ENCODE measurements at places on chromosomes 11 and 22.

- DNase-seq = peak; percentile 89
These were observed 90.1 kb downstream of the ETS1 start for GRCh38 chr11:128497061-128497775.

- peak; percentile 58 for DNase-seq
These were observed 25.5 kb downstream of the CTTN start for GRCh38 chr11:70423523-70424505.

GRCh38 chr22:26527574-26528465 lies 15.5 kb upstream of the TFIP11 start:
- no peak for DNase-seq

DNA sequence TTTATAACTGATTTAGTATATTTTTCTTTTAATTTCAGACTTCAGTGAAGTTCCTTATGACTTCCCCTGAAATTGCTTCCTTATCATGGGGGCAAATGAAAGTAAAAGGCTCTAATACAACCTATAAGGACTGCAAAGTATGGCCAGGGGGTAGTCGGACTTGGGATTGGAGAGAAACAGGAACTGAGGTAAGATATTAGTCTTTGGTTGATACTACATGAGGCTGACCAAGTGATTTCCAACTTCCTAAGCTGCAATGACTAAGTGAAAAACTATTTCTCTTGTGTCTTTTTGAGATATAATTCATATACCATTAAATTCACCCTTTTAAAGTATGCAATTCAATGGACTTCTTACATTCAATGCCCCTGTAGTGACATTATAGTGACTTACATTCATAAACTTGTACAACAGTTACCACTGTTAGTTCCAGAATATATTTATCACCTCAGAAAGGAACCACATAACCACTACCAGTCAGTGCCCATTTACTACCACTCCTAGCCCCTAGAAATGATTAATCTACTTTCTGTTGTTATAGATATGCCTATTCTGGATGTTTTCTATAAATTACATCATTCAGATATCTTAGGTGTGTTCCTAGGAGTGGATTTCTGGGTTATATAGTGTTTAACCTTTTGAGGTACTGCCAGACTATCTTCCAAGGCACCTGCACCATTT lies 21.6 kb downstream of the AAMDC start:
- peak; percentile 20 for DNase-seq

DNA sequence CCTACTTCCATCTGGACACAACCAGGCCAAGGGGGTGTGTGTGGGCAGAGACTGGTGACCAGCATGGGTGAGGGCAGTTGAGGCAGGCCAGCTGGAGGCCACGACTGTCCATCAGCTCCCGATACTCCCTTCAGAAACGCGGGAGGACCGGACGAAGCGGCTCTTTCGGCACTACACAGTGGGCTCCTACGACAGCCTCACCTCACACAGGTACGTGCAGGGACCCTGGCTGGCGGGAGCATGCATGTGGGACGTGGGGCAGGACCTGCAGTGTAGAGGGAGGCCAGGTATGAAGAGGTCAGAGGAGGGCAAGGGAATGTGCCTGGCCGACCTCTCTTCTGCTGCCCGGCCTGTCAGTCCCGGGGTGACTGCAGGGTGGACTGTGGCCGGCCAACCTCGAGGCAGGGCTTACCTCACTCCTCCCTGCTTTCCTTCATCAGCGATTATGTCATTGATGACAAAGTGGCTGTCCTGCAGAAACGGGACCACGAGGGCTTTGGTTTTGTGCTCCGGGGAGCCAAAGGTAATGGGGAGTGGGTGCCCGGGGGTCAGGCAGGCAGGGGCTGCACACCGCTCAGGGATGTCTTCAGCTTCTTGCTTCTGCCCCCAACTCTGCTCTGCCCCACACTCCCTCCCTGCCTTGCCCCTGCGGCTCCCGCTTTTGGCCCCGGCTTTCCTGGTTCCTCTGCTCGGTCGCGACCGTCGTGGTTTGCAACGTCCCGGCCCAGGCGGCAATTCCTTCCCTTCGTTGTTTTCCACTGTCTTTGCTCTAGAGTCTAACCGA lies 31.3 kb downstream of the SHANK3 start:
- DNase-seq = no peak

GRCh38 chr22:44187652-44188230 lies 7.0 kb downstream of the PARVG start:
- DNase-seq = no peak

GRCh38 chr11:3642071-3642951 lies 519 bp upstream of the ART5 start:
- DNase-seq = peak; percentile 79

- DNase-seq = peak; percentile 3
These were observed 77.6 kb upstream of the KCNQ1OT1 start for GRCh38 chr11:2777386-2777785.

GRCh38 chr22:36470162-36470993 lies 11.1 kb downstream of the TXN2 start:
- DNase-seq = peak; percentile 80

GRCh38 chr11:80586464-80586863 lies 1145.6 kb upstream of the TENM4 start:
- DNase-seq = no peak

GRCh38 chr22:50091092-50091768 lies 1.4 kb downstream of the MOV10L1 start:
- DNase-seq = no peak

DNA sequence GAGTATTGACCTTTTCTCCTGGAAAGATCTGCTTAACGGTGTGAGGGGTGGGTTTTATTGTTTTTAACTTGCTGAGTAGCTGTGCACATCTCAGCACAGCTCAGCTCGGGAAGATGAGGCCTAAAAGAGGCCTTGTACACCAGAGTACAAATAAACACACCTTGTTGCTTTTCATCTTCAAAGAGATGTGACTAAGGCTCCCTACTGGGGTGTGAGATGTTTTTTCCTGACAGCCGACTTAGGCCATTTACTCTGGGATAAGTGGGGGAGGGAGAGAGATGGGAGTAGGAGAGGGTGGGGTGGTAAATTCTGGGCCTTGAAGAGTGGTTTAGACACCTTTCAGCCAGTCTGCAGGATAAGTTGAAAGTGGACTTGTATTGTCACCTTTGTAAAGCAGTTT lies 2.9 kb downstream of the LDLRAD3 start:
- DNase-seq = no peak

DNA sequence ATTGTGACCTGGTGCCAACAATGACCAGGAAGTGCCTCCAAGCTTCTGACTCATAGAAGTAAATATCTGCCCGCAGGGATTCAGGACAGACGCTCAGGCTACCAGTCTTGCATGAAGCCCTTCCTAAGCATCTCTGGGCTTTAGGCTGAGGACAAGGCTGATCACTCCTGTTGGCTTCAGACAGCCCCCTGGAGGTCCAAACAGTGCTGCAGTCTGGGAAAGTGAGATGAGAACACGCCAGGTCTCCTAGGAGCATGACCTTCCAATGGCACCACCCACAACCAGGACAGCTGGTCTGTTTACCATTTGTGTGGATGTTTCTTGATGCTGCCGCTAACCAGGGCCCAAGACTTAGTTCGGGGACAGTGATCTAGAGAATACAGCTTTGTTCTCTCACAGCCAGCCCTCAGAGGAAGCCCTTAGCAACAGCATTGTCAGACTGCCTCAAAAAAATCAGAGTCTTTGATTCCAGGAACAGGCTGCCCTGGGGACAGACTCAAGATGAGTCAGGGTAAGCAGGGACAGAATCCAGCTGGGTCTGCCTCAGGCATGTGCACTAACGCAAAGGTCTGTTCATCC lies 111.2 kb downstream of the ZNF280B start:
- DNase-seq = peak; percentile 57

GRCh38 chr22:46578824-46579561 lies 41.2 kb upstream of the GRAMD4 start:
- no peak for DNase-seq

GRCh38 chr22:37496651-37497050 lies 10.5 kb upstream of the MFNG start:
- peak; percentile 92 for DNase-seq

- DNase-seq = no peak
These were observed 79.7 kb upstream of the HORMAD2 start for GRCh38 chr22:30000566-30000965.

DNA sequence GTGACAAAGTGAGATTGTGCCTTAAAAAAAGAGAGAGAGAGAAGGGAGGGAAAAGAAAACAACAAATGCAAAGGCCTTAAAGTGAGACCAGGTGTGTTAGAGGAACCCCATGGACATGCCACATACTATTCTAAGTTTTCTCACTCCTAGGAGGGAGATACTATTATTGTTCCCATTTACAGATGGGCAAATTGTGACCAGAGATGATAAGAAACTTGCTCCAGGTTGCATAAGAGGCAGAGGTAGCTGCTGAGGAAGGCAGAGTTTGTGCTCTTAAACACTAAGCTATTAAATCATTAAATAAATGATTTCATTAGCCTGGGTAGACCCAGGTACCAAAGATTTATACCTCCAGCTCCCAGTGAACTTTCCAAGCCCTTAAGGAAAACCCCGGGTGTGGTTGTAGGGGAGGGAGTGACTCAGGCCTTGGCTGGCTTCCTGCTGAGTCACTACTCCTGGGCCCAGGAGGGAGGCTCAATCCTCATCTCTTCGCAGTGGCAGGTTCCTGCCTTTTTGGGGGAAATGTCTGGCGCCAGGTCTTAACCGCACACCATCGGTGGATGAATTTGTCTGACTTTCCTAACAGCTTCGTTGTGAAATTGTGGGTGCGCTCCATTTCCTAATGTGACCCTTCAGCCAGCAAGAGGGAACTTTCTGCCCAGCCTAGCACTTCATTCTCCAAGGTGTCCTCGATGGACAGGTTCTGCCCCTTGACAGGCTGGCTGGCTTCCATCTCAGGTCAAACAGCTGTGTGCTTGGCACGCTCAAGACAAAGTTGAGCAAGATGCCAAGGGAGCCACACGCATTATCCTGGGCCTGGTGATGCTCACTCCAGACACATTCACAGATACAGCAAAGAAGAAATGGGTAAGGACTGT lies 33.4 kb upstream of the PTPRJ start:
- peak; percentile 92 for DNase-seq

- peak; percentile 26 for DNase-seq
These were observed 707 bp upstream of the FTH1 start for GRCh38 chr11:61967924-61968757.

- DNase-seq = no peak
These were observed 1.7 kb upstream of the CBX6 start for GRCh38 chr22:38873469-38874411.

DNA sequence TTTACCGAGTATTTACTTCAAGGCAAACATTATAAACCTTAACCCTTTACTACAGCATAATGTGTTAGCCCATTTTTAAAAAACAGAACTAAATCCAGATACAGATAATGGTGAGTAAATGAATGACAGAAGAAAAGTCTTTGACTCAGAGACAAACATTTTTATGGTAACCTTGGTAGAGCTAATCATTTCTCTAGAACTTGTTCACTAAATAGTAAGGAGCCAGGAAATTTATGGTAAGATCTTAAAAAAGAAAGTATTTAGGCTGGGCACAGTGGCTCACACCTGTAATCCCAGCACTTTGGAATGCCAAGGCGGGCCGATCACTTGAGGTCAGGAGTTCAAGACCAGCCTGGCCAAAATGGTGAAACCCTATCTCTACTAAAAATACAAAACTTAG lies 11.5 kb upstream of the FUT4 start:
- DNase-seq = no peak

DNA sequence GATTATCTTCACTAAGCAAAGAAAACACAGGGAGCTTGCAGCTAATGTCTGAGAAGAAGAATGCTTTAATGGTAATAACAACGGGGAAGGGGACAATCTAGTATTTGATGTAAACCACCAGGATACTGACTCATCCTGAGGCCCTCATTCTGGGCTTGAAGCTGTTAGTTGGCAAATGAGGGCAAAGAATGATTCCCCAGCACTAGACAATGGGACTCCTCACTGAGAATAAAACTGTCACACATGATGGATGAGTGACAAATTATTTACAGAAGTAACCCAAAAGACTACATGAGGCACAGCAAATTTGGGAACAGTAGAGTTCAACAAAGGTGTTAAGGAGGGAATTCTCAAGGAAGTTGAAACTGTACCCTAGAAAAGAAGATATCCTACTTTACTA lies 76.3 kb downstream of the FAM168A start:
- no peak for DNase-seq

GRCh38 chr11:92440701-92441442 lies 216.3 kb downstream of the FAT3 start:
- no peak for DNase-seq

- no peak for DNase-seq
These were observed 23.3 kb upstream of the PHF21B start for GRCh38 chr22:45033136-45033535.

DNA sequence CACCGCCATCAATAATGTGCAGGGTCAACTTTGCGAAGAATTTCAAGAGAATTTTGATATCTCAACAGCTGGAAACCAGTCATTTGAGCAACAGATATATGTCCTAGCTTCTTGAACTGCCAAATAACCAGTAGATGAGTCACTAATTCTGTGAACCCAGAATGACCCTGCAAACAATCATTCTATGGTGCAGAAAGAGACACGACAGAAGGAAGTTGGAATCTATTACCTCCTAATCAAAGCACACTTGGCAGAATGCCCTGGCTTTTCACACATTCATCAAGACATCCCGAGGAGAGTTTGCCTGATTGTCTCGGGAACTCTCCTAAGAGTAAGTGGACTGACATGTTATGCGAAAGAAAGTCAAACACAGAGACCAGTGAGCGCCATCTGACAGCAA lies 621.1 kb downstream of the OPCML start:
- DNase-seq = no peak

DNA sequence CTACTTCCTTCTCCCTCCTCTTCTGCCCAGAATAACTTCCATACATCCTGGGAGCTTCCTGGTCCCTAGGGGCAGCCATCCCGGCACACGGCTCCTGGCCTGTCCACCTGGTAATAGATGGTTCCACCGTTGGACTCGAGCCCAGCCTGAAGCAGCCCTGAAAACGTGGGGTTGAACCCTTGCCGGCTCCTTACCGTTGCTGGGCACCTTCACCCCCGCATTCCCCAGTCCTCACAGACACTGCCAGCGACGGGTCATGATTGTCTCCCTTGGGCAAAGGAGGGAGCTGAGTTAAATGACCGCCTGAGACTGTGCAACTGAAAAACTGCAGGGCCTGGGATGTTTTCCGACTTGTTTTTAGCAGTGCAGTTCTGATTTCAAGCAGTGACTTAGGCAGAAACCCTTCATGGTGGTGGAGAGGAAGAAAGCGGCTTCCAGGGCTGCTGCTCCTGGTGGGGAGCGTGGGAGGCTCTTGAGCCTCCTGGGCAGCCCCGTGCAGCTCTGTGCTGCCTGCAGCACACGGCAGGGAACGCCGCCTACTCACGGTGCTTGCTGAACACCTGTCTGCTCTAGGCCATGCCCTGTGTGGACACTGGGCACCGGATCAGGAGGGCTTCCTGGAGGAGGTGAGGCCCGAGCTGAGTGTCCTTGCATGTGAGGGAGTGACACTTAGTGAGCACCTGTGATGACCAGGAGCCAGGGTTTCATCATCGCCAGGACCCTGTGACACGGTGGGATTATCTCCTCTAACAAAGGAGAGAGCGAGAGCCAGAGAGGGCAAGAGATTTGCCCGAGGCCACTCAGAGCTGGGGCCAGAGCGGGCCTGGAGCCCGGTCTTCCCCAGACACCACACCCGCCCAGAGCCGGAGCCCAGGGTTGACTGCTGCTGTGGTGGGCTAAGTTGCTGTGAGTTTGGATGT lies 77.4 kb downstream of the FBLN1 start:
- no peak for DNase-seq

Data from ACHN (cell line).